ENCODE measurements at places on chromosomes 3 and 15. TPM values are rescaled to one million over a fixed set of nuclear protein-coding genes. Genes with fewer than 3 reads are reported as not detected.

DNA sequence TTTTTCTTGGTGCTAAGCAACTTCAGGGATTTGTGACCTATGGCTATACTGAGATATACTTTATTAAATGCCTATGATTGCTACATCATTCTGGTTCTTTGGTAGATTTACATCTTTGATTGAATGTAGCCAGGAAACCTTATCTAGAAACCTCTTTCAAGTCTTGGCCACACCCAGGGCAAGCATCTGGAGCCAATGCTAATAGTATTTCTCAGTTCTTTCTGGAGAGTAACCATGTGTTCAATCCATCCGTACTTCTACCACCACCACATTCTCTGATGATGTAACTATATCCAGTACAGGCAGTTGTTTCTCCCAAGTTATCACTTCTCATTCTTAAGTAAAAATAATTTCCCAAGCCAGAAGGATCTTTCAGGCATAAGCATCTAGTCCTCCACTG, 69.0 kb downstream of the NME9 start:
- no peak overlapping the region for H3K4me3 ChIP-seq
- no peak for DNase-seq
- no peaks in the 10 kb centered on the region for H3K27me3 ChIP-seq
- H3K36me3 ChIP-seq = peaks cover 8% of the 10 kb centered on the region
- no peak overlapping the region for H3K27ac ChIP-seq
- peaks cover 4% of the 10 kb centered on the region for H3K4me1 ChIP-seq

DNA sequence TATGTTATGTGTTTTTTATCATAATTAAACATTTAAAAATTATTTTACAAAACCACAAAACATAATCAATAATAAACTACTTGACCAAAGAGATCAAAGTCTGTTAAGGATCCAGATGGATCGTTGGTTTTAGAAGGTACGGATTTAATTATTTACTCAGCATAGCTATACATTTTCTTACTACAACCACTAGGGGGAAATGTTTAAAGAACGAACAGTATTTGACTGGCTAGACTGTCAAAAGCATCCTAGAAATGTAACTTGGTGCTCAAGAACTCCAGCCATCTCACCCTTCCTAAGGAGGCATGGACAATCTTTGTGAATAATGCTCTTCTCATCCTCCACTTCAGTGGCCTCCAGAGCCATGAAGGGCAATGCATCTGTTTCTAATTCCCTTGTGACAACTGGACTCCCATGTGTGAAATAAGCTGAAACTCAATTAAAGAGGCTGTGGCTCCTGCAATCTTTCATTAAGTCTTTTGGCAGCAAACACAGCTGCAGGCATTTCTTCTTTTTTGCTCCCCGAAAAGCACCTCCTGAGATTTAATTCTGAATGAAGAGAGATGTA, 94.7 kb upstream of the TUSC7 start:
- H3K4me1 ChIP-seq = no peaks in the 10 kb centered on the region
- H3K4me3 ChIP-seq = no peak overlapping the region
- no peaks in the 10 kb centered on the region for H3K27me3 ChIP-seq
- DNase-seq = no peak
- H3K36me3 ChIP-seq = no peaks in the 10 kb centered on the region

DNA sequence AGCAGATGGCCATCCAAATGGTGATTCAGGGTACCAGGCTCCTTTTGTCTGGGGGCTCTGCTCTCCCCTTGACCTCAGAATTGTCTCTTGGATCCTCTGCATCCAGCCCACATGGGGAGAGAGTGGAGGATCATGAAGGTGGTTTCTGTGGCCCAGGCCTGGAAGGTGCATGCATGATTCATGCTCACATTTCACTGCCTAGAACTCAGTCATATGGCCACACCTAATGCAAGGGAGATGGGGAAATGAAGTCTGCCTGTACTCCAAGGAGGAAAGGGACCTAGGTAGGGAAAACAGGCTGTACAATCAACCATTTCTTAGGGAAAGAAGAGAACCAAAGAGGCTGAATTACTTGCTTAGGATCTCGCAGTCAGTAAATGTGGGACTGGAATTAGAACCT, 15.1 kb downstream of the HRG start:
- H3K4me3 ChIP-seq = no peak overlapping the region
- no peak for DNase-seq
- H3K36me3 ChIP-seq = no peaks in the 10 kb centered on the region
- H3K4me1 ChIP-seq = no peaks in the 10 kb centered on the region
- peaks cover 47% of the 10 kb centered on the region for H3K27me3 ChIP-seq
- H3K27ac ChIP-seq = no peak overlapping the region

GRCh38 chr15:85615930-85616329, 178.8 kb downstream of the KLHL25 start:
- no peak for DNase-seq
- H3K4me1 ChIP-seq = peaks cover 20% of the 10 kb centered on the region
- no peaks in the 10 kb centered on the region for H3K27me3 ChIP-seq
- peak overlapping the region; percentile 28 for H3K27ac ChIP-seq
- peaks cover 15% of the 10 kb centered on the region for H3K36me3 ChIP-seq

GRCh38 chr3:141914311-141914710, 37.9 kb downstream of the ATP1B3 start:
- no peak overlapping the region for H3K27ac ChIP-seq
- H3K4me3 ChIP-seq = no peak overlapping the region
- no peak for DNase-seq
- peaks cover 4% of the 10 kb centered on the region for H3K4me1 ChIP-seq
- H3K27me3 ChIP-seq = no peaks in the 10 kb centered on the region

- no peak overlapping the region for H3K27ac ChIP-seq
- H3K4me3 ChIP-seq = no peak overlapping the region
- H3K4me1 ChIP-seq = no peaks in the 10 kb centered on the region
- no peak for DNase-seq
Measured at GRCh38 chr15:58877999-58878825, 55.3 kb downstream of the SLTM start.

DNA sequence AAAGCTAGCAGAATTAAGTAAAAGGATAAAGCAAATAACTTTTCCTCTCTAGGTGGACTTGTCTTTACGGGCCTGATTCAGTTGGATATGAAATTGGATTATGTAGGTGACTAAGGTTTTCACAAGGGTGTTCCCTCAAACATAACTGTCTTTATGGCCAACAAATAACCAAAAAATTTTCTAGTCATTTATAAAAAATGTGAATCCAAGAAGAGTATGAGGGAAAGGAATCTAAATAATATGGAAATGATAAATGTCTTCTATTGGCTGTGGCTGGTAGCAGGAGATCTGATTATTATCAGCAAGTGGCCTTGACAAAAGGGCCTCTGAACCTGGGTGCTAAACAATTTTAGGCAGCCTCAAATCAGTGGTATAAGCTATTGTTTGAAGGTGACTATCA, 594.0 kb upstream of the UBE2E2 start:
- no peak overlapping the region for H3K4me3 ChIP-seq
- no peaks in the 10 kb centered on the region for H3K27me3 ChIP-seq
- no peak for DNase-seq
- no peak overlapping the region for H3K27ac ChIP-seq
- H3K36me3 ChIP-seq = no peaks in the 10 kb centered on the region

GRCh38 chr3:12578742-12579141, 21.9 kb downstream of the MKRN2 start:
- DNase-seq = no peak
- peaks cover 74% of the 10 kb centered on the region for H3K36me3 ChIP-seq
- H3K4me1 ChIP-seq = peaks cover 3% of the 10 kb centered on the region
- no peak overlapping the region for H3K27ac ChIP-seq

- H3K36me3 ChIP-seq = no peaks in the 10 kb centered on the region
- no peaks in the 10 kb centered on the region for H3K27me3 ChIP-seq
- no peak for DNase-seq
Measured at GRCh38 chr3:126126286-126126685, 42.4 kb upstream of the SLC41A3 start.

DNA sequence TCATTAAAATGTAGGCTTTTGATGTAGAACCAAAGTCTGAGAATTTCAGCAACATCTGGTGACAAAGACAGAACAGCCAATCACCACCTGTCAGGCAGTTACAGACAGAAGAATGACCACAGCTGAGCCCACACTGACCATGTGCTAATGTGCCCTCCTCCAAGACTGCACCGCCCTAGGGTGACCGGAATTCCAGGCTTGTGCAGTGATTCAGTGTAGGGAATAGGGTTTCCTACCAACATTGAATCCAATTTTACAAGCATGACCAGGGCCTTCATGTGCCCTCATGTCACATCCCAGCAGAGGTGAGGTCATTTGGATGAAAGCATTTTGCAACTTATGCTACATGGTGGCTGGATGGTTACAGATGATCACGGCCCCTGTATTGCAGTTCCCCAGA, 412.5 kb downstream of the SOX2 start:
- no peaks in the 10 kb centered on the region for H3K36me3 ChIP-seq
- no peaks in the 10 kb centered on the region for H3K27me3 ChIP-seq
- no peaks in the 10 kb centered on the region for H3K4me1 ChIP-seq
- H3K27ac ChIP-seq = no peak overlapping the region
- no peak overlapping the region for H3K4me3 ChIP-seq

- H3K36me3 ChIP-seq = no peaks in the 10 kb centered on the region
- H3K4me3 ChIP-seq = no peak overlapping the region
- peaks cover 5% of the 10 kb centered on the region for H3K27me3 ChIP-seq
- no peaks in the 10 kb centered on the region for H3K4me1 ChIP-seq
- DNase-seq = peak; percentile 9
- H3K27ac ChIP-seq = no peak overlapping the region
Measured at GRCh38 chr3:18295171-18295920, 129.8 kb downstream of the SATB1 start.

- H3K4me1 ChIP-seq = no peaks in the 10 kb centered on the region
- no peak overlapping the region for H3K27ac ChIP-seq
- H3K27me3 ChIP-seq = no peaks in the 10 kb centered on the region
- no peak for DNase-seq
Measured at GRCh38 chr3:12516873-12517272, 28.4 kb downstream of the MKRN2OS start.

DNA sequence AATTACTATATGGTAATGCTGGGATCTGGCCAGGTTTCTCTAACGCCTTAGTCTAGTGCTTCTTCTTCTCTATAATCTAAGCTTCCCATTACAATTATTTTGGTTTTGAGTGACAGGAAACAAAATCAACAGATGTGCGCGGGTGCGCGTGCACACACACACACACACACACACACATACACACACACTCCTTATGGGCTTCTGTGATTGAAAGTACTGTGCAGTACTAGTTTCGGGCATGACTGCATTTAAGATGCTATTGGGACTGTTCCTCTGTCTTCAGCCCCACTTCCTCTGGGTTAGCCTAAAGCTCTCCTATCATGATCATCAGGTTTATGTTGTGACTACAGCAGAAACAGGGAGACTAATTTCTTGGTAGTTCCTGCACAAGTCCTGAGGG, 32.2 kb downstream of the EPHB1 start:
- no peaks in the 10 kb centered on the region for H3K4me1 ChIP-seq
- no peak for DNase-seq
- H3K27ac ChIP-seq = no peak overlapping the region

GRCh38 chr15:45919806-45920205, 285.0 kb downstream of the SQOR start:
- no peaks in the 10 kb centered on the region for H3K4me1 ChIP-seq
- no peak for DNase-seq
- no peaks in the 10 kb centered on the region for H3K27me3 ChIP-seq
- no peak overlapping the region for H3K4me3 ChIP-seq

- no peak overlapping the region for H3K27ac ChIP-seq
- peaks cover 10% of the 10 kb centered on the region for H3K27me3 ChIP-seq
- no peak overlapping the region for H3K4me3 ChIP-seq
- H3K4me1 ChIP-seq = peaks cover 9% of the 10 kb centered on the region
- no peak for DNase-seq
Measured at GRCh38 chr15:95556866-95557225, 773.7 kb upstream of the NR2F2 start.

DNA sequence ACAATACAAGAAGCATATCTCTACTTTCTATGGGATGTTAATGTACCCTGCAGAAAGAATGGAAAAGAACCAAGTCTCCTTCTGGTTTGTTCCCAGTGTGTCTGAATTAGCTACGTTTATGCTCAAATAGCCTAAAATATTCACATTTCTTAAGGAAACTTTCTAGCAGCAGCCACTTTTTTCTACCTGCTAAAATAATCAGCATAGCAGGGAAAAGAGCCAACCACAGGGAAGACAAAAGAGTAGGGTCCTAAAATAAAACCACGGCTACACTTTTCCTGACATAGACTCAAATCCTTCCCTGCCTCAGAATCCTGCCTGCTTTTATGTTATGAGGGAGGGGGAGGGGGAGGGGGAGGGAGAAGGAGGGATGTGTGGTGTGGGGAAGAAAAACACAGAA, 136.7 kb downstream of the GBE1 start:
- H3K4me3 ChIP-seq = no peak overlapping the region
- no peak overlapping the region for H3K27ac ChIP-seq
- peaks cover 1% of the 10 kb centered on the region for H3K36me3 ChIP-seq
- no peaks in the 10 kb centered on the region for H3K27me3 ChIP-seq

DNA sequence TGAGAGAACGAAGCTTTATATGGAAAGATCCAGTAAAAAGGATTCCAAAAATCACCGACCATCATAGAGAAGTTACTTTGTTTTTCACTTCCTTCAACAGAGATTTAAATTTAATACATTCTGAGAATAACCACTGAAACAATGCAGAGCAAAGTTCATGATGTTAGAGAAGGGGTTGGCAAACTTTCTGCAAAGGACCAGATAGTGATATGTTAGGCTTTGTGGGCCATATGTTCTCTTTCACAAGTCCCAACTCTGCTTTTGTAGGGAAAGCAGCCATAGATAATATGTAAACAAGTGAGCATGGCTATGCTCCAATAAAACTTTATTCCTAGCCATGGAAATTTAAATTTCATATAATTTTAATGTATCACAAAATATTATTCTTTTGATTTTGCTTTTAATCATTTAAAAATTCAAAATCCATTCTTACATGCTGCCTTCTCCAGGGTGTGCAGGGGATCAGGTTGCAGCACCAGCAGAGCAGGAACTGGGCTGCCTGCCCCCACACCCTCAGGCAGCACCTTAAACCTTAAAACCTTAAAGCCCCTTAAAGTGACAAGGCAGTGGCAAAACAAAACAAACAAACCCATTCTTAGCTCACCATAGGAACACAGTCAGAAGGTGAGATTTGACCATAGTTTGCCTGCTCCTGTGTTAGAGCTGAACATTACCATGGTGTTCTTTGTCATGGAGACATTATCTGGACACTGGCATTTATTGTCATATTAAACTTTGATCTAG, 16.9 kb upstream of the IGSF10 start:
- no peak overlapping the region for H3K27ac ChIP-seq
- no peak for DNase-seq
- H3K4me3 ChIP-seq = no peak overlapping the region

GRCh38 chr3:126226374-126226773, 46.0 kb upstream of the ALDH1L1 start:
- no peak for DNase-seq
- H3K4me1 ChIP-seq = no peaks in the 10 kb centered on the region
- H3K27ac ChIP-seq = no peak overlapping the region
- no peak overlapping the region for H3K4me3 ChIP-seq
- no peaks in the 10 kb centered on the region for H3K36me3 ChIP-seq

- no peak overlapping the region for H3K27ac ChIP-seq
- H3K4me1 ChIP-seq = no peaks in the 10 kb centered on the region
- H3K4me3 ChIP-seq = no peak overlapping the region
- H3K27me3 ChIP-seq = peaks cover 1% of the 10 kb centered on the region
Measured at GRCh38 chr3:131110087-131110486, 83.4 kb downstream of the NEK11 start.

- H3K4me1 ChIP-seq = no peaks in the 10 kb centered on the region
Measured at GRCh38 chr3:70233812-70234211, 78.6 kb downstream of the MDFIC2 start.

Gene TRPM1
- not detected for total RNA-seq

Gene TMEM207
- total RNA-seq = not detected

Gene PRRT3
- 10.7 TPM for total RNA-seq

Gene C3orf22
- not detected for total RNA-seq

Gene CCRL2
- total RNA-seq = 1.6 TPM

Gene CD80
- total RNA-seq = 6.8 TPM

Gene FEZF2
- not detected for total RNA-seq

Gene RCCD1
- total RNA-seq = 31.0 TPM

Gene CCR5
- 0.46 TPM for total RNA-seq

Gene BRK1
- 94.4 TPM for total RNA-seq

Gene ADIPOQ
- not detected for total RNA-seq

Gene HIGD2B
- total RNA-seq = 0.16 TPM

Gene EIF1B
- total RNA-seq = 48.1 TPM

All from activated T-helper 2 cell treated with anti-CD3 and anti-CD28 coated beads, Interferon-gamma antibody, Interleukin-2, Interleukin-4, amounts not matched to agents 10 μg/mL and 5 μg/mL and 100 μg/mL, durations not matched to agents 14 hours and 24 hours and 36 hours (primary cell).